T-helper 2 cell treated with Interferon-gamma antibody and Interleukin-4, amounts not matched to agents 5 μg/mL and 100 μg/mL, for 36 hours (primary cell): ENCODE measurements at places on chromosomes 2 and 18.

DNA sequence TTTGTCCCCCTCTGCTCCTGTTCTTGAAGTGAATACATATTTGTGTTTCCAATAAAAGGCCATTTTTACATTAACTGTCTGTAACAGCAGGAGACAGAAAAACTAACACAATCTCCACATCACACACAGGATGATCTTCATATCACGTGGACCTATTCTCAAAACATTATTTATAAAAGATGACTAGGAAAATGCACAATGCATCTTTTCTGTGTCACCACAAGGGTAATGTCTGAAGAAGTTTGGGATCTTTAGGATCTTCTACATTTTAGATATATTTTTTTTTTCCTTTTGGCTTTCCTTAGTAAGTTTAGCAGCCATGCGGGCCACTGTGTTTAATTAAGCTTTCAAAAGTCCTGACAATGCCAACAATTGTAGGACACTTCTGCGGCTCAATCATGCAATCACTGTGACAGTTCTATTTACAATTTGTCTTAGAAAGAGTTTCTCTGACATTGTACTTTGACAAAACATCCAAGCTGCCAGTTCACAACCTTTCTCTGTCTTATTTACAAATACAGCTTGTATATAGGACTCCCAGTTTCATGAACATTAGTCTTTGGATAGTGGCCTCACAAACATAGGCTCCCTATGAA lies 12.3 kb downstream of the BCL11A start:
- no peak for DNase-seq

DNA sequence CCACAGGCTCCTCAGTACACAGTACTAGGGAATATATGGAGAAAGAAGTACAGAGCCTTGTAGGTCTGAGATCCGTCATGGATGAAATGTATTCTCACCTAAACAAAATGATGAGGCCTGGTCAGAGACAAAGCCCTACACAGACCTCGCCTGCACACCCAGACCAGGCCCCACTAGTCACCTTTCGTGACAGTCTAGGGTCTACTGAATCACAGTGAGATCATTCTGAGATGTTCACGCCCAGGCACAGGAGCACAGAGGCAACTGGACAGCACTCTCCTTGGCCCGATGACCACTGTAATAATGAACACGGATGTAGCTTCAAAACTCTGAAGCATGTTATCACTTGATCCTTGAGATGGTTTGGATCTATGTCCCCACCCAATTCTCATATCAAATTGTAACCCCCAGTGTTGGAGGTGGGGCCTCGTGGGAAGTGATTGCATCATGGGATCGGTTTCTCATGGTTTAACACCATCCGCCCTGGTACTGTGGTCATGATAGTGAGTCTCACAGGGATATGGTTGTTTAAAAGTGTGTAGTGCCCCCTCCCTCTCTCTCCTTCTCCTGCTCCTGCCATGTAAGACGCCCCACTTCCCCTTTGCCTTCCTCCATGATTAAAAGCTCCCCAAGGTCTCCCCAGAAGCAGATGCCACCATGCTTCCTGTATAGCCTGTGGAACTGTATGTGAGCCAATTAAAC lies 15.1 kb downstream of the DOCK10 start:
- no peak for DNase-seq

- no peak for DNase-seq
Measured at GRCh38 chr2:212021947-212022346, 516.7 kb downstream of the ERBB4 start.

DNA sequence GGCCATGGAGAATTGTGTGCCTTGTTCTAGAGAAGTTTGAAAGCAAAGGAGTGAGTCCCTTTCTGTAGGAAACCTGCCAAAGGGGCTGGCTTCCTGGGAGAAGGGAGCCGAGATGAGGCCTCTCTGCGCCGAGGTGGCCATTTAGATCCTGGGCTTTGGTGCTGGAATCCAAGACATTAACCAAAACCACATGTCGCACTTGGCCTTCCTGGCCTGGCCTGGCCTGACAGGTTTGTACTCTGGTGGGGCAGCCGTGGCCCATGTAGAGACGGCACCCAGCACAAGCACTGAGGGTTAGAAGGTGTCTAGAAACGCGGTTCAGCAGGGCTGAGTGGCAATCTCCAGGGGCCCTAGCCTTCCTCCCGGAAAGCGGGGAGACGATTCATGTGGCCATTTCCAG lies 7.1 kb downstream of the CNNM3 start:
- no peak for DNase-seq
